A549 treated with Hydrocortisone at 1 μM for 4 hours (cell line): ENCODE measurements at places on chromosomes 6 and 20. TPM values are rescaled to one million over a fixed set of nuclear protein-coding genes. Genes with fewer than 3 reads are reported as not detected.

PAQR8 gene
- 0.95 to 1.3 TPM (median 1.3 TPM) in 5 replicates for total RNA-seq

OR2B6 gene
- 0.15 to 0.31 TPM (median 0.18 TPM) in 3 of 5 replicates, not detected in the others for total RNA-seq

TAAR1 gene
- not detected in 5 replicates for total RNA-seq

DEFB115 gene
- total RNA-seq, result not detected in 5 replicates

TMEM170B gene
- total RNA-seq, result 0.57 to 1.1 TPM (median 0.70 TPM) in 5 replicates

GPR63 gene
- total RNA-seq, result 0.38 to 0.47 TPM (median 0.43 TPM) in 5 replicates

BPIFB2 gene
- not detected in 5 replicates for total RNA-seq

HRH3 gene
- total RNA-seq, result not detected in 5 replicates

GPR31 gene
- total RNA-seq, result not detected in 5 replicates

PLG gene
- total RNA-seq, result not detected in 5 replicates

NOX3 gene
- not detected in 5 replicates for total RNA-seq

RCAN2 gene
- not detected in 5 replicates for total RNA-seq

SUMO4 gene
- not detected in 5 replicates for total RNA-seq

ARMH2 gene
- not detected in 5 replicates for total RNA-seq

CRIP3 gene
- 0.31 to 0.45 TPM (median 0.37 TPM) in 4 of 5 replicates, not detected in the other for total RNA-seq

TDP2 gene
- 27.4 to 31.6 TPM (median 30.0 TPM) in 5 replicates for total RNA-seq

PACRG gene
- total RNA-seq, result 0.09 TPM in 1 of 5 replicates, not detected in the others

PERP gene
- 72.2 to 78.3 TPM (median 77.8 TPM) in 5 replicates for total RNA-seq
